ENCODE measurements at places on chromosomes 2 and 18. TPM values are rescaled to one million over a fixed set of nuclear protein-coding genes. Genes with fewer than 3 reads are reported as not detected.

MYO5B gene
- total RNA-seq, result 4.4 TPM

GKN1 gene
- not detected for total RNA-seq

STEAP3 gene
- 7.6 TPM for total RNA-seq

ADNP2 gene
- total RNA-seq, result 26.7 TPM

DNA sequence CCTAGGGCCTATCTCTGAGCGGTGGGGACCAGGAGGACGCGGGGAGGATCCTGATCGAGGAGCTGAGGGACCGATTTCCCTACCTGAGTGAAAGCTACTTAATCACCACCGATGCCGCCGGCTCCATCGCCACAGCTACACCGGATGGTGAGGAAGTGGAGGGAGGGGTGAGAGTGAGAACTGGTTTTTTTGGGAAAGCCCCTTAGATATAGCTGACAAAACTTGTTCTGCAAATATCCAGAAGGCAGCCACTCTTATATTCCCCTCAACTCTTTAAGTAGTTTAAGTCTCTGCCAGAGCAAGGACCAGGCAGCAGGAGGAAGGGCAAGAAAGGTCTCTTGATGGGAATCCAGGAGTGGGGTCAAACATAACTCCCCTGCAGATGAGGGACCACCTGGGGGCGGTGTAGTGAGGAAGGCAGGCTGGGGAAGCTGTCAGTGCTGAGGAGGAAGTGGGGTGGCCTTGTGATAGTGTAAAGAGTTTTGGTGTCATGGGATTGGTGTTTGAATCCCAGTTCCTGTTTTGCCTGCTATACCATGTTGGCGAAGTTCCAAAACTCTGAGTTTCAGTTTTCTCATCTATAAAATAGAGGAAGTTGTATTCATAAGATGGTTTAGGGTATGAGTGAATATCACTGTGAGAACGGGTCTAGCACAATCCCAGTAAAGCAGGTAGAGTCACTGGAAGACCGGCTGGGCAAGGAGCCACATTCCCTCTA, 3.4 kb downstream of the NAGK start:
- peak; percentile 94 for DNase-seq

- DNase-seq, result no peak
Observed at GRCh38 chr2:5845798-5846330, 153.7 kb downstream of the SOX11 start.

DNA sequence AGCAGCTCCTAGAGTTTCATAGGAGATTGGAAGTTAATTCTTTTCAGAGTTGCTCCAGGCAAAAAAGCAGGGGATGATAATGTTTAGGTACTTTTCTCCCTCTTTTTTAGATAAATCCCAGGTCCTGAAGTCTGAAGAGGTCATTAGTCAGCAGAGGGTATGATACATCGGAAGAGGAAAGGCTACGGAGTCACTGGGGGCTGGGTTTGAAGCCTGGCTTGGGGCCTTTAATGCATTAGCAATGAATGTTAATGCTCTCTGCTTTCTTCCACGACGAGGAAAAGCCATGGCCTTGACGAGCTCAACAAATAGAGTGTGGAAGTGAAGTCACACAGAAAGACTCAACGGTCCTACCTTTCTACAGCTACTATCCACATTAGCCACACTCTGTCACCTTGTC, 235.1 kb downstream of the NCKAP5 start:
- DNase-seq, result no peak

DNA sequence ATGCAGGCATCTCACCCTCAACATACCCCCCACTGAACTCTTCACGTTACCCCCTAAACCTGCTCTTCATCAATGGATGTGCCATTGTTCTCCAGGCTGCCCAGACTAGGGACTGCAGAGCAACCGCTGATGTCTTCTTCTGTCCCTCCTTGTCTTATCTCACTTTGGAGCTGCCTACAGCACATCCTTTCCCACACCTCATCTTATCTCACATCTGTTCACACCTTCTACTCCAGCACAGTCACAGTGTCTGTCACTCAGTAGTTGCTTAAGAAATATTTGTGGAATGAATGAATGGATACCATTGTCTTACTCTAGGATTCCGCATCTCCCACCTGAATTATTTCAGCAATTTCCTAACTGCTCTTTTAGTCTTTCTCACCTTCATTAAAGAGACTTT, 144.5 kb downstream of the ANTXR1 start:
- DNase-seq, result no peak

DNA sequence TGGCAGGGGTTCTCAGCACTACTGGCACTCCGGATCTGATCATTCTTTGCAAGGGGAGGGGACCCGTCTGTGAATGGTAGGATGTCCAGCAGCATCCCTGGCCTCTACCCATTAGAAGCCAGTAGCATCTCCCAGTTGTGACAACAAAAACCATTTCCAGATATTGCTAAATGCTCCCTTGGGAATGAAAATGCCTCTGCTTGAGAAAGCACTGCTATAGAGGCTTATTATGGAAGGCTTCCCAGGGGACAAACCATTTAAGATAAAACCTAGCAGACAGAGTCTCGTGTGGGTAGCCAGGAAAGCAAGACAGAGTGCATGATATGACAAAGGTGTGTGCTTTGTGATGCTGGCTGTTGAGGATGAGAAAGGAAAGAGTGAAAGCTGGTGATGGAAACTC, 273.7 kb downstream of the TMX3 start:
- no peak for DNase-seq

DNA sequence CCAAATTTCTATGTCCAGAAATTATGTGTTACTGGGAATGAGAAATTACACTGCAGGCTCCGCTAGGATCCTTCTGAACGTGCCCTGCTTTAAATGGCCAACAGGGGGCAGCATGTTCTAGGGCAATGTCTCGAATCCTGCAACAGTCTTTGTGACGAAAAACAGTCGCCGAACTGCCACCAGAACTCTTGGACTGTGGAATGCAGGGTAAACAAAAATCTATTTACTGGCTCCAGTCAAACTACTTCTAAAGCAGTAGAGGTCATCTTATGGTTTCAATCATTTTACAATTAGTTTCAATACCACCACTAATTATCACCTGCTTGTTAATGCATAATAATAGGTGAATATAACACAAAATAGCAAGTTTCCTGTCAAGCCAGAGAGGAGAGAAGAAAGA, 9.8 kb upstream of the ZNF397 start:
- DNase-seq, result peak; percentile 33

GRCh38 chr18:7872569-7872968, 305.5 kb downstream of the PTPRM start:
- DNase-seq, result no peak

DNA sequence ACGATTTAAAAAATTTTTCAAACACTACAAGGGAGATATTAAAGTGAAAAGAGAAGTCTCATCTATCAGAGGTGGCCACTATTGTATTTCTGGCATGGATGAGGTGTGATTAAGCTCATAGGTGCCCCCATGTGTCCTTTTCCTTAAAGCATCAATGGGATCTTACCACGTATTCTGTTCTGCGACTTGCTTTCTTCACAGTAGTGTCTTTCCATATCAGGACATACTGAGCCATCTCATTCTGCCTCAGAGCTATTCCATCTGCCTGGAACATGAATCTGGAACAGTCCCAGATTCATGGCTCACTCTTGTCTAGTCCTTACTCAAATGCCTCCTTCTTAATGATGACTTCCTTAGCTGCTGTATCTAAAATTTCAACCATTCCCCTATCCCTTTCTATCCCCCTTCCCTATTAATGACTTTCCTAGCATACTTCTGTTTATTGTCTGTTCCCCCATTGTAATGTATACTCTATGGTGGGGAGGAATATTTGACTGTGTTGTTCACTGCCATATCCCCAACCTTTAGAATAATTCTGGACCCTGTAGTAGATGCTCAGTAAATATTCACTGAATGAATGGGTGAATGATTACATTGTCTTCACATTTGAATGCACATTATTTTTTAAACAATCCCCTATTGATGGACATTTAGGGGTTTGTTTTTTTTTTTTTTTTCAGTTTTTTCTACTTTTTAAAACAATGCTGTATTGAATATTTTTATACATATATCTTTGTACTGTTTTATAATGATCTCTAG, 11.1 kb downstream of the STAMBP start:
- no peak for DNase-seq

DNA sequence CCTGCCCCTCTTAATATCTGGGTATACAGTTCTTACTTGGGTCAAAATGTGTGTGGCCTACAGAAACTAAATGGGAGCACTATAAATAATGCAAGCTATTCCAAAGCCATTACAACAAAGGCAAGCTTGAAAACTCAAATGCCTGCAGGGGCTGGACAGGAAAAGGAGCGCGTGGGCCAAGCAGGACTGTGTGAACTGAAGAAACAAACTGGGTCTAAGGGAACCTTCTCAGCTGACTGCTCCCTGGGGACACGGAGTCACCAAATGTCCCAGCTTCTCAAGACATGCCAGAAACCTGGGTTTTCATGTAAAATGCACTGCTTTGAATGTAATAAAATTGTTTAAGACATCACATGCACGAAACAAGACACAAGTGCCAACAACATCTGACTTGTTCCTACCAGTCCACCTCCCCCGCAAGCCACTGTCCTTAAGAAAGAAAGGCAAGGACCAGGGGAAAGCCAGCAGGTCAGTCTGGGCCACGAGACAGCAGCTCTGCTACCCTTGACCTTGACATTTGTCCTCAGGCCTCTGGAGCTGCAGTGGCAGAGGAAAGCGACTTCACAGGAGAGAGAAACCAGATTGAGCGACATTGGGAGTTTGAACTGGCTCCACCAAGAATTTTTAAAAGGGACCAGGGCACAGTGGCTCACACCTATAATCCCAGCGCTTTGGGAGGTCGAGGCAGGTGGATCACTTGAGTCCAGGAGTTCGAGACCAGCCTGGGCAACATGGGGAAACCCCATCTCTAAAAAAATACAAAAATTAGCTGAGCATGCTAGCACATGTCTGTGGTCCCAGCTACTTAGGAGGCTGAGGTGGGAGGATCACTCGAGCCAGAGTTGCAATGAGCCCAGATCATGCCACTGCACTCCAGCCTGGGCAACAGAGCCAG, 89.7 kb upstream of the SH3BP4 start:
- DNase-seq, result no peak

DNA sequence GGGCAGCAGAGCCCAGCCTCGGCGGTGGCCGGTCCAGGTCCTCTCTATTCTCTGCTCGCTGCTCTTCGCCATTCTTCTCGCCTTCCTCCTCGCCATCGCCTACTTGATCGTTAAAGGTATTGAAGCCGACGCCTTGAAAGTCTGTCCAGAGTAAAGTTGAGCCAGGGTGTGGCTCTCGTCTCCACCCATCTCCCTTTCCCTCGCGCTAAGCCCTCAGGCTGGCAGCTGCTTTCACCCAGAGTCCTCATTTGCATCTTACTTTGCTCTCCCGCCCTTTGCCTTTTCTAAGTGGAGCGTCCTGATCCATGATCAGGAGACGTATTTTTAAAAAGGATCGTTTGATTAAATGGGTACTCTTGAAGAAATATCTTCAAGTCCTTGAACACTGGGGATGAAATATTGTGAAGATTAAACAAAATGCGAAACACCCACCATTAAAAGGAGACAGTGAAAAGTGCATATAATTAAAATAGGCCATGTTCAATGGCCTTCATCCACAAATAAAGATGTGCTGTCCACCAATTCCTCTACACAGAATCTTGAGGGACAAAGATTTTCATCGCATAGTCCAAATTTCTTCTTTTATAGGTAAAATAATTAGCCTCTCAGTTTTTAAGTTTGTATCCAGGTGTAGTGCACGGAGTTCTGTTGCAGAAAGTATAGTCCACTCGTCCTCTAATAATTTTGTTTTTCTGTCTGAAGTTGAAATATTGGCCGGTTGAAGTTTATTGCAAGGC, 657 bp downstream of the ARL6IP6 start:
- DNase-seq, result peak; percentile 37

DNA sequence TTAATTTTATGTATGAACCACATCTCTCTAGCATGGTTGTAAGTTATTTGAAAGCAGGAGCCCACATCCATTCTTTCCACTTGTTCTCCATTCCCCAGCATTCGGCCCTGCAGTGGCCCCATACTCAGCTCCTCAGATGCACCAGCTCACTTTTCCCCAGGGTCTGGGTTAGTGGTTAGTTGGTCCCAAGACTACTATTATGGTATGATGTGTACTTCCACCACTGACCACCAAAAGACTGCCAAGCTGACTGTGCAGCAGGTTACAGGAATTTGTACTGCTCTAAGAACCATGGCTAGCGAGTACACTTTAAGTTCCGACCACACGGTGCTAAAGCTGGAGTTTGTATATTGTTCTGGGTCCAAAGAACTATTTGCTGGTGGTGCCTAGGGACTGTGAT, 413.6 kb upstream of the TCF4 start:
- DNase-seq, result no peak

DNA sequence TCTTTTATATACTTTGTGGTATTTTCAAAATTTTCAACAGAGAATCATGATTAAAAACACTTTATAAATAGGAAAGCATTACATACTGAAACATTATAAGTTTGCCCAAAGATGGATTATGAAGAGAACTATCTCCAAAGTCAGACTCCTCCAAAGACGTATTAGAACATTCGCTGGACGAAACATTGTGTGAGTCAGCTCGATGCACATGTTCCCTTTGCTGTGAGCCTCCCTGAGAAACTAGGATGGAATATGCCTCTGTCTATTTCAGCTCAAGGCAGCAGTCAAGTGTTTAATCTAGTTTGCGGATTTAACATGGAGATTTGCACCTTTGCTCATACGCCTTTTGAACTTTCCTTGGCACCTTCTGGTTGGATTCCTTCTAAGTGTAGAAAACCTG, 92.2 kb upstream of the NCKAP5 start:
- no peak for DNase-seq

- no peak for DNase-seq
Observed at GRCh38 chr2:223782629-223783028, 54.8 kb downstream of the AP1S3 start.

- no peak for DNase-seq
Observed at GRCh38 chr18:77572537-77572936, 322.9 kb downstream of the GALR1 start.

DNA sequence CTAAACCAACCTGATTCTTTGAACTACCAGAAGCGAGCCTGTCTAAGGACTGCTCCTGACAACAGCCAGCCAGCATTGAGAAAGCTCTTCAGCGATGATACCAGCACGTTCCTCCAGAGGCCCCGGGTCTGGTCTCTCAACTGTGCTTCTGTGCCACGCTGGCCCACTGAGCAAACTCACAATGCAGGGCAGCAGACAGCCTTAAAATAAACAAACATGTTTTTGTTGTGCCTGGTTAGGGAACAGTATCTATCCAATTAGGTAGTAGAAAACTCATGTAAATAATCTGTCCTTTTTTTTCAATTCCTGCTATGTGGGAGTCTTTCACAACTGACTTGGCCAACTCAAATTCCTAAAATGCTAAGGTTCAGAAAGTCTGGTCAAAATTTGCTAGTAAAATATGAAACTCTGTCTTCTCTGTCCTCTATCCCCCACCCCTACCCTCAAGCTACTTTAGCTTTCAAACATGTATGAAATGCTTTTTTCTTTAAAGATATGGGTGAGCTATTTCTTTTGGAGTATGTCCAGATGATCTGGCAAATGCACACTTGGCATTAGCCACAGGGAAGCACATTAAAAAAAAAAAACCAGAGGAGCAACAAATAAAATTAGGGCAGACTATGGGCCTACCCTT, 21.4 kb upstream of the EML4 start:
- DNase-seq, result no peak

- no peak for DNase-seq
Observed at GRCh38 chr2:42942990-42943493, 150.7 kb upstream of the HAAO start.

DNA sequence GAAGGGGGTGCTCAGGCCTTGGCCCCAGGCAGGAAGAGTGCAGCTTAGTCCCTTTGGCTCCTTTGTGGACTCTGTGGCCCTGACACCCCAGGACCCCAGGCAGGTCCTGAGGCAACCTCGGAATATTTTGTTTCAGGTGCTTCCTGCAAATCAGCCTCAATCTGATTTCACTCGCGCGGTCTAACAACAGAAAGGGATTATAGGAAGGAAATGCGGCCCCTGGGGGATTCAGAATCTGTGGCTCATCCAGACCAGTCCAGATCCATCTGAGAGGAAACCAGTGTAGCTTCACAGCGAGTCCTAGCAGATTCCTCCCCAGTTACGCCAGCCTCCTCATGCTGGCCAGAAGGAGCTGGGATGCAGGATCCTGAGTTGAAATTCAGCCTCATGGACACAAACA, 59.5 kb upstream of the YWHAQ start:
- no peak for DNase-seq

All from GM12878 (cell line).